ENCODE measurements at places on chromosomes 2 and 18. TPM values are rescaled to one million over a fixed set of nuclear protein-coding genes. Genes with fewer than 3 reads are reported as not detected.

GRCh38 chr2:24400207-24400907 is 40.0 kb upstream of the ITSN2 start:
- DNase-seq: no peak
- no peak overlapping the region for H3K27ac ChIP-seq
- H3K4me1 ChIP-seq: no peaks in the 10 kb centered on the region
- no peaks in the 10 kb centered on the region for H3K36me3 ChIP-seq
- H3K4me3 ChIP-seq: no peak overlapping the region

GRCh38 chr2:69171116-69171896 is 158.3 kb downstream of the ANTXR1 start:
- no peak for DNase-seq
- no peaks in the 10 kb centered on the region for H3K27me3 ChIP-seq
- H3K36me3 ChIP-seq: peaks cover 3% of the 10 kb centered on the region
- peaks cover 27% of the 10 kb centered on the region for H3K4me1 ChIP-seq

GRHL1 gene
- 0.29 TPM for total RNA-seq

GRCh38 chr2:239203443-239204135 is 197.2 kb downstream of the HDAC4 start:
- no peak overlapping the region for H3K4me3 ChIP-seq
- no peaks in the 10 kb centered on the region for H3K27me3 ChIP-seq
- H3K4me1 ChIP-seq: no peaks in the 10 kb centered on the region
- no peaks in the 10 kb centered on the region for H3K36me3 ChIP-seq
- no peak overlapping the region for H3K27ac ChIP-seq

GRCh38 chr2:159904127-159904958 is 106.3 kb upstream of the CD302 start:
- no peaks in the 10 kb centered on the region for H3K4me1 ChIP-seq
- peak within 1 kb of the TSS; percentile 74 for H3K4me3 ChIP-seq
- peaks cover 40% of the 10 kb centered on the region for H3K27me3 ChIP-seq
- no peak for DNase-seq

ADAM23 gene
- 0.29 TPM for total RNA-seq

- no peaks in the 10 kb centered on the region for H3K36me3 ChIP-seq
- no peak for DNase-seq
These were observed 12.0 kb upstream of the NRP2 start for GRCh38 chr2:205670292-205670691.

DNA sequence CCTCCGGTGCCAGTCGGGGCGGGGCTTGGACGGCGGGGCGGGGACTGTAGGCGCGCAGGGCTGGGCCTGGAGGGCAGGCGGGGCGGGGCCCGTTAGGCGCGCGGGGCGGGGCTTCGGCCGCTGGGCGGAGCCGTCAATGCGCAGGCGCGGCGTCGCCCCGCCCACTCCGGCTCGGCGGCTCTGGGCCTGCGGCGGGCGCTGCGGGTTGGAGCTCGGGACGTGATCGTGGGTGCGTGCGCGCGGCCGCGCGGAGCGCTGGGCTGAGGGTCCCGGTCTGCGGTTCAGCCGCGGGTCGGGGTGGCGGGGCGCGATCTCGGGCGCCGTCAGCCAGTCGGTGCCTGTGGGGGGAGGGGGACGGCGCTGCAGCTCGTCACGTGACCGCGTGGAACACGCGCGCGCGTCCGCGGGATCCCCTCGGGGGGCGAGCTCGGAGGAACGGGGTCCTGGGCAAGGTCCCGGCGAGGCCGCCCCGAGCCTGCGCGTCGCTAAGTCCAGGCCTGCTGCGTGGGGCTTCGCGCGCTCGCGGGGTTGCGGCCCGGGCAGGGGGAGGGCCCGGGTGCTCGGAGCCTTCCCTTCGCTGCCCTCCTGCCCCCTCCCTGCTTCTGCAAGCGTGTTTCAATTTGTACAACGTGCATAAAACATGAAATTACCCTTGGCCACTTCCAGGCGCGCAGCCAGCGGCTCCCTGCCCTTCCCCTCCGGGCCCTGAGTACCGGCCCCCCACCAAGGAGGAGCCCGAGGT is at the start of gene D2HGDH:
TSS of gene D2HGDH (plus strand) at position 164 of the 742 bp plus-strand sequence. CDS start 595 bp downstream, outside the sequence.
- H3K4me1 ChIP-seq: peaks cover 7% of the 10 kb centered on the region
- DNase-seq: peak; percentile 99
- H3K27ac ChIP-seq: peak within 1 kb of the TSS; percentile 71
- H3K27me3 ChIP-seq: no peaks in the 10 kb centered on the region
- peak within 1 kb of the TSS; percentile 91 for H3K4me3 ChIP-seq

MSTN gene
- not detected for total RNA-seq

- no peaks in the 10 kb centered on the region for H3K27me3 ChIP-seq
- H3K4me3 ChIP-seq: no peak overlapping the region
- H3K27ac ChIP-seq: no peak overlapping the region
- no peak for DNase-seq
These were observed 401.0 kb upstream of the ZEB2 start for GRCh38 chr2:144920755-144921530.

DNA sequence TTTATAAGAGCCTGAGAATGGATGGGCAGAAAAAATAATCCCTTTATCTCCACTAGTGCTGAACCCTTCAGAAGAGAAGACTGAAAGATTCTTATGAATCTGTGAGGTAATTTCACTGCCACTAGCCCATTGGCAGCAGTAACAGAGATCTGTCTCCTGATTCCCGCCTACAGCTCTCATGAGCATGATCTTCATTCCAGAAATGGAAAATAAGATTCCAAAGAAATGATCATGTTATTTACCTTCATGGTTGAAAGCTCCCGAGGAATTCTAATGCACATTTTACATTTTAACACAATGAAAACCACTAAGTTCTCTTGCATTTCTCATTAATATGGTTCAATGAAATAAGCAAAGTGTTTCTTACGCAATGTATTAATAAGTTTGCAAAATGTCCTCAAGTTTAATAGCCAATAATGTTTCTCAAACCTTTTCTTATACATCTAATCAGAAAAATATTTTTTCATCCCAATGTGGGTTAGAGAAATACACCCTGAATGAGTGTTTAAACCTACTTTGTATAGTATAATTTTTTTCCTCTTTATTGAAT is 905.6 kb downstream of the TMEM182 start:
- no peaks in the 10 kb centered on the region for H3K27me3 ChIP-seq
- DNase-seq: no peak
- H3K4me3 ChIP-seq: no peak overlapping the region
- no peak overlapping the region for H3K27ac ChIP-seq
- H3K4me1 ChIP-seq: no peaks in the 10 kb centered on the region
- H3K36me3 ChIP-seq: no peaks in the 10 kb centered on the region

GRCh38 chr2:206488623-206489022 is 45.3 kb downstream of the ADAM23 start:
- H3K4me1 ChIP-seq: no peaks in the 10 kb centered on the region
- no peaks in the 10 kb centered on the region for H3K27me3 ChIP-seq
- DNase-seq: no peak
- no peak overlapping the region for H3K27ac ChIP-seq

DNA sequence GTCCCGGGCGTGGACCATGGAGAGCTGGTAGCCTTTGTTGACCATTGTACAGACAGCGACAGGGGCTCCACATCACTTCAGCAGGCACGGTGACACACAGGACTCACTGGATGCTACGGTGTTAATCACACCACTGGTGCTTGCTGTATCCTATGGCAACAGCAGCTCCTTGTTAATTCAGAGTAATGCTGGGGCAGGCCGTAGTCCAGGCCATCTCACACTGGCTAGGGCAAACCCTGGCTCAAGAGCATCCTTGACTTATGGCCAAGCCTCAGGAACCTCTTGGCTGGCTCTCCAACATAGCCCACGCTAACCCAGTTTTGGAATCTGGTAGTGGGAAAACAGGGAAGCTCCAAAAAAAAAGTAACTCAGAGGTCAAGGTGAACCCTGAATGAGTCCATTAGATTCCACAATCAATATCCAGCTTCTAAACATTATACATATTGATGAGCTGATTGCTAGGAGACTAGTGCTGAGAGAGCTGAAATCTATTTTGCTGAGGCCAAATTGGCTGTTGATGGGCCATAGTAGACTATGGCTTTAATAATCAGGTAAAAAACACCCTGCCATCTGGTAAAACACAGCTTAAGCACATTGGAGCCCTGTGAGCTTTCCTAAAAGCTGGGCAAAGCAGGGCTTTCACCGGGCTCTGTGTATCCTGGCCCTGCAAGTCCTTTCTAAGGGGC is 253.6 kb downstream of the PRKCE start:
- H3K27me3 ChIP-seq: no peaks in the 10 kb centered on the region
- peak; percentile 66 for DNase-seq
- no peaks in the 10 kb centered on the region for H3K36me3 ChIP-seq
- H3K4me1 ChIP-seq: no peaks in the 10 kb centered on the region
- no peak overlapping the region for H3K4me3 ChIP-seq
- no peak overlapping the region for H3K27ac ChIP-seq

DNA sequence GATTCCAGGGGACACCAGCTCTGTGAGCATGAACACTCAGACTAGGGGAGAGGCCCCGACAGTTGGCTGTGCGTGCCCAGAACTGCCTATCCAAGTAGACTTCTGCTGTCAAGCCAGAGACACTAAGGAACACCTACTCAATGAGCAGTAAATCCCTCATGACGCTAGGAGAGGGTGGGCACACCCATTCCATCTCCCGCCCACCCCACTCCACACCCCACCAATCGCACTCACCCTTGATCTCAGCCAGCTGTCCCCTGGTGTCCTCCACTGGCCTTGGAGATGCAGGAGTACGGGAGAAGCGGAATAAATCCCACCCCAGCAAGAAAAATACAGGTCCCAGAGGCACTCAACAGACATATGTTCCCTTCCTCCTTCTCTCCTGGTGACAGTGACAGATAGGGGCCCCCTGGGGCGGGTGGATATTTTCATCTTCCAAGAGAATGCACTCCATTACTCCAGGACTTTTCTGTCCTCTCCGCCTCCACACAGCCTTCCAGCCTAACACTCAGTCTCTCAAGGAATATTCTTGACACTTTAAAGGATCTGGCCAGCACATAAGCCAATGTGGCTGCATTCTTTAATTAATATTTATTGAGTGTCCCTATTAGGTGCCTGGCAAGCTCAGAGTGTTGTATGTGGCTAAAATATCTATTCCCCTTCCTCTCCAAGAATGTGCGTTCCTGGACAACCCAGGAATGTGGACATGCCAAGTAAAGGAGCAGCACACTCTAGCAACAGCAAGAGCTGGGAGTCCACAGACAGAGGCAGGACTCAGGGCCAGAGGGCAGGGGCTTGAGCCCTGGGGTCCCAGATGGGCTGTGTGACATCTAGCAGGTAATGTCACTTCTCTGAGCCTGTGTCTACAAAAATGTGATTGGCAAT is 13.1 kb upstream of the SMAD7 start:
- no peak overlapping the region for H3K27ac ChIP-seq
- H3K4me1 ChIP-seq: peaks cover 25% of the 10 kb centered on the region

DNA sequence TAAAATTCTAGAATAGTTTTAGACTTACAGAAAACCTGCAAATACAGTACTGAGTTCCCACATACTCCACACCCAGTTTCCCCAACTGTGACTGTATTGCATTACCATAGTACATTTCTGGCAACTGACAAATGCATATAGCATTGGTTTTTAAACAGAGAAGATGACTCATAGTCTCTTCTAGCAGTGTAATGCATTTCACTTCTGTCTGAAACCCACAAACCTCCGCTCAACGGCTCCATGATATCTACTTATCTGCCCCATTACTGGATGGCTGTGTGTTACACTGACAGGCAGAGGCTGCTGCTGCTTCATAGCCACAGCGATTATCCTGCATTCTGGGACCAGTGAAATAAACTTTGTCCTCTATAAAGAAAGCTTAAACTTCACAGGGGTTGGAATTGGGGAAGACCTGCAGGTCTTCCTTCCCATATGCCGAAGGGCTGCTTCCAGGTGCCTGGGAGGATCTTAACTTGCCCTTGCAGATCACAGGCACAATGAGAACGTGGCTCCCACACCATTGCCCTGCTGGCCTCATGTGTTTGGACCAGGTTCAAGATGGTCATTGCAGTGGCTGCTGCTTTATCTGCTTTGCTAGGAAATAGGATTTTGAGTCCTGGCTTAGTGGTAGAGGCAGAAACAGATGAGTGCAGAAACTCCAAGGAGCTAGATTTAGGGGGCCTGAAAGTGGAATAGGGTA is 742.6 kb upstream of the HS6ST1 start:
- no peaks in the 10 kb centered on the region for H3K27me3 ChIP-seq
- H3K27ac ChIP-seq: no peak overlapping the region
- H3K4me3 ChIP-seq: no peak overlapping the region
- no peak for DNase-seq
- H3K36me3 ChIP-seq: no peaks in the 10 kb centered on the region

FEV gene
- total RNA-seq: not detected

DNA sequence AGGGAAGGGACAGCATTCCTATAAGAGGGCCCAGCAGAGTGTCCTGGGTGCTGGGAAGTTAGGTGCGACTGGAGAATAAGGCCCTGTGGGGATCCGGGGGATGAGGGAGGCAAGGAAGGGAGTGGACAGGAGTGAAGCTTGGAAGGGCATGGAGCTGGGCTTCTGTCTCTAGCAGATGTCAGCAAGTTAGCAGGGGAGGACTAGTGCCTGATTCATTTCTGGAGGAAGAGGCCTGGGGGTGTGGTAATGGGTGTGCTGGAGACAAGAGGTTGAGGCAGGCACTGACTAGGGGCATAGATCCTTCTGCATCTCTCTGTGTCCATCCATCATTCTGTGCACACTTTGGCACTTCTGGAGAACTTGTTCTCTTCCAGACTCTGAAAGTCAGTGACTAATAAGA is 134.7 kb downstream of the ACOXL start:
- peaks cover 22% of the 10 kb centered on the region for H3K27me3 ChIP-seq
- H3K36me3 ChIP-seq: no peaks in the 10 kb centered on the region
- no peak overlapping the region for H3K27ac ChIP-seq
- no peak overlapping the region for H3K4me3 ChIP-seq
